ENCODE measurements at places on chromosomes 1 and 21.

DNA sequence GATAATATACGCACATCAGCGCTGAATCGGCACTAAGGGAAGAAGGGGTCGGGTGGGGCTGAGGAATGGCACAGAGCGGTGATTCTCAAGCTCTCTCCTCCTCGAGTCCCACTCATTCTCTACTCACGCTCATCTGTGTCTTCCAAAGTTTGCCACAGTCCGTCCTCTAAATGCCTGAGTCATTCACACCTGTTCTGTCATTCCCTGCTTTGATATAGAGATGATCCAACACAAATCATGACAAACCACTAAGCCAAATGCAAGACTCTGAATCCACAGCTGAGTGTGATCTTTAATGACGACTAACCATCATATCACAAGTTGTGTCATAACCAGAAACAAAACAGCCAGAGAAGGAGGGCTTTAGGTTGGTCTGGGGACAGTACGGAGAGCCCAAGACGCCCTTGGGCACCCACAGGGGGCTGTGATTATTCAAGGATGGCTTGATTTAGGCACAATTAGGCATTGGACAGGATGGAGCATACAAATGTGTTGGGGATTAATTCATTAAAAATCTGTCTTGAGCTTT, 501.5 kb downstream of the KIF26B start:
- DNase-seq, result no peak

DNA sequence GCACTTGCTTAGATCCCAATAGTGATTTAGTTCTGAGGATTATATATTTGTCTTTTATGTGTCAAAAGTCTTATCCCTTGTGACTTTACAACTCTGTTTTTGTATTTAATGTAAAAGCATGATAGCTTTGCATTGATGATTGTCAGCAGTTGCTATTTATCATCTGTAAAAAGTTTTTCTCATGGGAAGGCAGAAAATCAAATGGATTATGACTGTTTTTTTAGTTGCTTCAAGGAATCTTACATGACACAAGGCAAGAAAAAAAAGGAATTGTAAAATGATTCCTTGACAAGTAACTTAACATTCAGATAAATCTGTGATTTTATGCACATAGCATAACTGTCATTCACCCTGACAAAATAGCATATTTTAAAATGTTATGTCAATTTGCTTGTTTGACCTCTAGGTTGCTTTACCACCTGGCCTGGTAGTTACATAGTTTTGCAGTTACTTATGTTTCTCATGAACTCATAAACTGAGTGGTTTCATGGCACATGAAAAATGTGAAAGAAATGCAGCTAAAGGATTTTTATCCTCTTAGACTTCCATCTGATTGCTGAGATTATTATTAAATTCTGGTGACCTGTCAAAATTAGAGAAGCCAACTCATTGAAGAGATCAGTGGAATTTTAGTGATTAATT, 622.6 kb downstream of the ADGRL2 start:
- no peak for DNase-seq

DNA sequence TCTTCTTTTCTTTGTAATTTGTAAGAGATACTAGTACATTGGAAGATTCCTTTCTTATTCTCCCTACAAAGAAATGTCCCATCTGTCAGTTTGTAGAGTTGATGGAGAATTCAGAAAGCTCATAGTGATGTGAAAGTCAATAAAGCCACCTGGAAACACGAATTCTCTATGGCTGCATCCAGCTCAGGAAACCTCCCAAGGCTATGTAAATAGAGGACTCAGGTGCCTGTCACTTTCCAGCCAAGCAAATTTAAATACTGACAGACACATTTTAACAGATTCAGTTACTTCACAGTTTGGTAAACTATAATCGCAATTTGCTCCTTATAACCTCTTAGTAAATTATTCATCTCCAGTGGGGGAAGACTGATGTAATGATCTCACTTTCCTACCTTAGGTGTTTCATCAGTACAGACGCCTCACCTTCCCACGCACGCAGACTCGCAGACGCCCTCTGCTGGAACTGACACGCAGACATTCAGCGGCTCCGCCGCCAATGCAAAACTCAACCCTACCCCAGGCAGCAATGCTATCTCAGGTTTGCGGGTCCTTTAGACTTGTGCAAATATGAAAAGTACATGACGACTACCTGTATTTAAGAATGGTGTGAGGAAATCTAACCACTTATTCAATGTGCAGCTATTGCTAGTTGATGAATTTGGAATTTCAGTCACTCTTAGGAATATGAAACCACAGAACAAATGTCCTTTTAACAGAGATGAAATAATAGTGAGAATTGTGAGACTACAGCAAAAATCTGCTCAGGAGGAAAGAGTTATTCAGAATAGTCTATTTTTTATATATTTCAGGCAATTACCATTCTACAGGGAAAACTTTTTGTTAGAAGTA, 60.6 kb downstream of the PTPRC start:
- no peak for DNase-seq

DNA sequence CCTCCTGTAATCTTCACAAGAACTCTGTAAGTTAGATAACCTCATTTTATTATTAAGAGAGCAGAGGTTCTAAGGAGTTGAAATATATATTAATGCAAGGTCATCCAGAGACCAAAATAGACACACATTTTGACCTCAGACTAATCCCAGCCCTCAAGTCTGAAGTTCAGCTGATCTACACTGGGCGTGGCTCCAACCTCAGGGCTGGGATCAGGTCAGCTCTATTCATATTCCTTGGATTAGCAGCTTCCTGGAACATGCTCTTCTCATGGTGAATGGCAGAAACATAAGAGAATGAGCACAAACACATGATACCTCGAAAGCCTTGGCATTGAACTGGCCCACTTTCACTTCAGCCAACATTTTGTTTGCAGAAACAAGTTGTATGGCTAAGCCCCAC, 200.8 kb upstream of the ST6GALNAC5 start:
- no peak for DNase-seq

DNA sequence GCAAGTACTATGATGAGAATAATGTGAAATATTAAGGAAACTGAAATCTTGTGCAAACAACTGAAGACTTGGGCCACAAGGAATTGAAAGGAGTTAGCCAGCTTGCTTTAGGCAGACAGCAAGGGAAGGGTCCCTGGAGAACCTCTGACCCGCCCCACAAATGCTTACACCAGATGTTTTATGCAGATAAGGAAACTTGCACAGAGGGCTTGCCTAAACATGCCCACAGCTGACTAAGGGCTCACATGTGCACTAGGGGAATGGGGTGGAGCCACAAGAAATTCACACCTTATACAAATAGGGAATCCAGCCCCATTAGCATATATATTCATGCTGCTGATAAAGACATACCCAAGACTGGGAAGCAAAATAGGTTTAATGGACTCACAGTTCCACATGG, 86.1 kb upstream of the CYYR1 start:
- DNase-seq, result no peak

Measured in NCI-H1436 (cell line).